ENCODE measurements at places on chromosomes 2 and 18.

- no peak for DNase-seq
These were observed 184.9 kb downstream of the UBE2E3 start for GRCh38 chr2:181165199-181165868.

DNA sequence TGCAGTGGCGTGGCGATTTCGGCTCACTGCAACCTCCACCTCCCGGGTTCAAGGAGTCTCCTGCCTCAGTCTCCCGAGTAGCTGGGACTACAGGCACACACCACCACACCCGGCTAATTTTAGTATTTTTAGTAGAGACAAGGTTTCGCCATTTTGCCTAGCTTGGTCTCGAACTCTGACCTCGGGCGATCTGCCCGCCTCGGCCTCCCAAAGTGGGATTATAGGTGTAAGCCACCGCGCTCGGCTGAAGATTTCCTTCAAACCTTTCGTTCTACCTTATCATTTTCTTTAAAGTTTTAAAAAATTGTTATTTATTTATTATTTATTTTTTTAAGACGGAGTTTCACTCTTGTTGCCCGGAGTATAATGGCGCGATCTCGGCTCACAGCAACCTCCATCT, 979 bp upstream of the WDR43 start:
- no peak for DNase-seq

GRCh38 chr2:223500709-223501108, 101.5 kb downstream of the SCG2 start:
- DNase-seq: no peak

GRCh38 chr2:20034218-20034617, 17.2 kb downstream of the LAPTM4A start:
- DNase-seq: no peak

DNA sequence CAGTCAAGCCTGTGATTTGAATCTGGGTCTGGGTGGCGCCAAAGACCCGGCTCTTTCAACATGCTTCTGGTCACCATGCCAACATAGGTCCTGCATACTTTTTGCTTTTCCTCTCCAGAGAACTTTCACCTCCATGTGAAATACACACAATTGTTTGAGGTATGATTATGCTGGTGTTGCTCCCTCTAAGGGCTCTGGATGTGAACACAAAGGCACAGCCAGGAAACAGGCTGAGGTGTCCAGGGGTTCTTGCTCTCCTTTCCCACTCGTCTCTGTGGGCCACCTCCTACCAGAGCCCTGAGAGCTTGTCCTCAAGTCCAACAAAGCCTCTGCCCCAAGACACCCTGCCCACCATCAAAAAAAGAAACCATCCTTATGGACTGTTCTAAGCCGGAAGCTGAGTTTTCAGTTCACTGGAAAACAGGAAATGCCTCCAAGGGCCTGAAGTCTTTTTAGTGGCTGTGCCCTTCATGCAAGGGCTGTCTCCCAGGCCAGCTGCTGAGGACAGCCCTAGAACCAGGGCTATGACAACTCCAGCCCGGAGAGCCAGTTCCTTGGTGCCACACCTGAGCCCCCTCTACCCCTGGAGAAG, 100.2 kb upstream of the EPAS1 start:
- DNase-seq: no peak

DNA sequence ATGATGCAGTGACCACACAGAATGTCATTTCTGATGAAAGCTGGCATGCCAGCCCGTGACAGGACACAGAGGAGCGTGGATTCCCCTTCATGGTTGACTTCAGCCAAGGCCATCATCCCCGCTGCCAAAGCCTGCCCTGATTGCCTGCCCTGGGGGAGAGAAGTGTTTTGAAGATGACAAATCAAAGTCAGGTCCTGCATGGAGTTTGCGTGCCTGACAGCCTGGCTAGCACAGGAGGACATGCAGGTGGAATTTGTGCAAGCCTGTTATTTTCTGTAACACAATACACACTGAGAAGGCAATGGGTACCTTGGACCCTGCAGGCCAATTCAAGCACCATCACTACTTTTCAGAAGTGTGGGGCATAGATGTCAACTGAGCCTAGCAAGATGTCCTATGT, 5.4 kb upstream of the IL1R2 start:
- no peak for DNase-seq
